ENCODE measurements at places on chromosomes 12 and 14.

- DNase-seq, result no peak
Measured at GRCh38 chr12:55686366-55687010, 21.2 kb downstream of the ITGA7 start.

GRCh38 chr14:58752289-58752688 lies 114.5 kb downstream of the DACT1 start:
- no peak for DNase-seq

DNA sequence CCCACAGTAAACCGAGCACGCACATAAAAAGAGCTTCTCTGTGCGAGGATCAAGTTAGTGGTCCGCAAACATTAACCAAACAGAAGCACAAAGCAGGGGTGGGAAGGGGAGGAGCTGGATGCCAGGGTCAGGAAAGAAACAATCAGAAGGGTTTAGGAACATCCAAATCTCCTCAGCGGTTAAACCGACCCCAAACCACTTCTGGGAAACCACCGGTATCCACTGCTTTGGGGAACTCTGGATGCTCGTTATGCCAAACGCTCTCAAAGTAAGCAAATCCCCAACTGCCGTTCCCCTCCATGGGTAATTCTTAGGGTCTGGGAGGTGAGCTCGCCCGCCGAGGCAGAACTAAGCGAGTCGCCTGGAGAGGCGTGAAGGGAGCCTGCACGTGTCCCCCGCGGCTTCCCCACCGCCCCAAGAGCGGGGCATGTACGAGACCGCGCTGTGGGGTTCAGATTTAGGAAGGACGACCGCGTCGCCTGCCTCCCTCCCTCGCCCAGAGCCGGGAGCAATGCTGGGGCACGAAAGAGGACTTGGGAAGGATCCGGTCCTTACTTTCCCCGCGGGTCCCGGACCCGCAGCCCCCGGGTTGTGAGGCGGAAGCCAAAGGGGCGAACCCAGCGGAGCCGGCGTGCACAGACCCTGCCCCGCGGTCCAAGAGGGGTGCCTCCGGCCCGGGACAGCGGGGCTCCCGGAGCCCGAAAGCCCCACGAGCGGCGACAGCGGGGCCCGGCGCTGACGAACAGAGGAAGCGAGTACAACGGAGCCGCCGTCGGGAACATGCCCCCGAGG lies 711 bp downstream of the SBNO1 start:
- DNase-seq, result peak; percentile 13

DNA sequence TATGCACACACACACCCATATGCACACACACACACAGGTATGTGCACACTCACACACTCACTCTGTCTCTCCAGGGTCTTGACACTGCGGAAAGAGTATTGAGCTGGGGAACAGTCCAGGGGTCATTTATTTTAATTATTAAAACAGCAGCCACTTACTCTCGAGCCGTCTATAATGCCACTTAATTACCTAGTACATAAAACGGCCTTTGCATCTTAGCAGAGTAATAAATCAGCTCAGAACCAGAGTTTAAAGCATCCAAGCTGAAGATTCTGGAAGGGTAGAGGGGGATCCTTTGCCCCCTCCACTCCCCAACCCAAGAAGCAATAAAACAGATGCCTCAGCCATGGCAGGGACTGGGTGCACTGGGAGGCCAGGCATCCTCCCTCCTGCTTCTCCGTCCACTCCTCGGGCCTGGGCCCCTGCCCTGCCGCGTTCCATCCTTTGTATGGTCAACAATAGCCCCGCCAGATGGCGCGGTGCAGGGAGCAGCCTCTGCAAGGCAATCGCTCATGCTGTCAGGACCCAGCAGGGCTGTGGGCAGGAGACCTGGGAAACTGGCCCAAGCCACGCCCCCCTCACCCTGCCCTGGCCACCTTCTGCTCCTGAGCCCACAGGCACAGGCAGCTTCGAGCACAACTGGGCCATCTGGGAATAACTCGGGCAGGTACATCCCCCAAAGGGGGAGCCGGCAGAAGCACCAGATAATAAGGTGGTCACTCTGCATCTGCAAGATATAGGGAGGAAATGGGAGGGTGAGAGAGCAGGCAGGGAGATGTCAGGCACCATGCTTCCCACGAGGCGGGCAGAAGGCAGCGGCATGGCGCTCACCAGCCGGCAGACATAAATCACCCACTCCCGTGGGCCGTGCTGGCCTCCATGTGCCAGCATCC lies 40.9 kb downstream of the CCDC85C start:
- DNase-seq, result no peak

DNA sequence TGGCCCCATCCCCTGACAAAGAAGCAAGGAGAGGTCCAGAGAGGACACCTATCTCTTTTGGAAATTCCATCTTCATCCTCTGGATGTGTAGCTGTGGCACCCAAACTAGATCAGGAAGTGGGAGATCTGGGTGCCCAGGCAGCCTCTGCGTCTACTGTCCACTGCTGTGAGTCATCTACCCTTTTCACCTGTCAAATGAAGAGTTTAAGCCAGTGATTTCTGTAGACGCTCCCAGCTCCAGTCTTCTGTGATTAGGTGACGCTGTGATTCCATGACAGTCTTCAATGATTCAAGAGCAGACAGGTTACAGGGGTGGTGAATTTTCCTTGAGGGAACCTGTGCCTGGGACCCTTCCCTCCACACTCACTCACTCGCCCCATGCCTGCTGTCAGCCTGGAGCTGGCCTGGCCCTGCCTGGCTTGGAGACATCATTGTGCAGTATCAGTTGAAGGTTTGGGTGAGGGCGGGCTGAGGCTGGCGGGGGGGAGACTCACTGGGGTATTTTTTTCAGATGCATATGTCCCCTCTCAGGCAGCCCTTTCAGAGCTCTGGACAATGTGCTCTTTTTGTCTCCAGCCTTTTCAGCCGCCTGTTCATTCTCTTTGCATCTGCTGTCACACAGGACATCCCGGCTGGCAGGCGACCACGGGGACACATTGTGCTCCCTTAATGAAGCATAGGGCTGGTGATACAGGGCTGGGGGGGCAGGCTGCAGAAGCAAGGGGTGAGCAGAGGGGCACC lies 56.8 kb upstream of the PARP11 start:
- no peak for DNase-seq

- DNase-seq, result no peak
Measured at GRCh38 chr12:106074361-106074705, 64.4 kb downstream of the NUAK1 start.

DNA sequence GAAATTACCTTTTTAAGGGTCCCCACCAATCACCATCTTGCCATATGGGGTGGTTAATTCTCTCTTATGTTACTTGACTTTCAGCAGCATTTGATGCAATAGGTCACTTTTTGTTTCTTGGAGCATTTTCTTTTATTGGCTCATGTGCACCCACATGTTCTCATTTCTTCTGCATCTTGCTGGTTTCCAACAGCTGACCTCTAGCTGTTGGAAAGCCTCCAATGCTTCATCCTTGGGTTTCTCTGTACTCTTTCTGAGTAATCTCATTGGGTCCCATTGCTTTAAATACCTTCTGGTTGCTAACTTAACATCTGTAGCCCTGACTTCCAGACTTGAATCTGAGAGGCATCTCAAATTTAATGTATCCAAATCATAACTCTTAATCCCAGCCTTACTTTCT lies 116.8 kb downstream of the CRADD start:
- no peak for DNase-seq

DNA sequence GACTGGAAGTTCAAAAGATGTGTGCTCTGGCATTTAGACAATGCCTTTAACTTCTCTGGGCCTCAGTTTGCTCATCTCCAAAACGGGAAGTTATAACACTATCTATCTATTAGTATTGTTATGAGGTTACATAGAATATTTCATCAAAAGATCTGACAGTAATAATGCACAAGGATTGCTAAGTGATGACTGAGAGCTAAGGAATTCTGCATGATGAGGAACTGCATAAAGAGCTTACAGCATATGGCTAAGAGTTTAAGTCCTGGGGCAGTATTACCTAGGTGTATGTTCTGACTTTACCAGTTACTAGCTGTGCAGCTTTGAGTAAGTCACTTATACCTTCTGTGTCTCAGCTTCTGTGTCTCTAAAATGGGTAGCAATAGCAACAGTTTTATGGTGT lies 160.1 kb upstream of the TMPO start:
- DNase-seq, result no peak

GRCh38 chr12:49708851-49709250 lies 1.6 kb upstream of the FMNL3 start:
- DNase-seq, result no peak

Data from stimulated activated CD4-positive, alpha-beta T cell treated with anti-CD3 and anti-CD28 coated beads, Interleukin-15, amount 100 ng/mL, for 1 hour (primary cell).